ENCODE measurements at places on chromosomes 16 and 17.

DNA sequence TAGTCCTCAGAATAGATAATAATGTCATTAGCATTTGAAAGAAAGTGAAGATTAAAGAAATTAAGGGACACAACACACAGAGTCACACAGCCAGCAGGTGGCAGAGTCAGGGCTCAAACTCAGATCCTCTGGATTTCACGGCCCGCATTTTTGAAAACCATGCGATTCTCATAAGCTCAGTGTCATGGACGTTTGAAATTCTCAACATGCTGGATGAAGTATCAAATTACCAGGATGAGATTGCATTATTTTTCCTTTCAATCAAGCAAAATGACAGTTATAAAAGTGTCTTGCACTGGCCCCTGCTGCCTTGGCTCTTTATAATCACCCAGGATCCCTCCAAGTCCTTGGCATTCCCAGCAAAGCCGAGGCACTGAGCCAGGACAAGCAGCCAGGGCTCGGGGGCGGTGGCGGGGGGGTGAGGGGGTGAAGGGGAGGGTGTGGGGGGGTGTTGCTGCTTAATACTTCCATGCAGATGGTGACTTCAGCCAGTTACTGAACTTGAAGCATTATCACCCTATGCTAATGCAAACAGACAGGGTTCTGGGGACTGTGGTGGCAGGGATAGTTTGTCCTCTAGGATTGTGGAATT lies 6.6 kb upstream of the BMERB1 start:
- DNase-seq = peak; percentile 1

- no peak for DNase-seq
These were observed 2.9 kb upstream of the CACNA1G start for GRCh38 chr17:50557630-50558029.

DNA sequence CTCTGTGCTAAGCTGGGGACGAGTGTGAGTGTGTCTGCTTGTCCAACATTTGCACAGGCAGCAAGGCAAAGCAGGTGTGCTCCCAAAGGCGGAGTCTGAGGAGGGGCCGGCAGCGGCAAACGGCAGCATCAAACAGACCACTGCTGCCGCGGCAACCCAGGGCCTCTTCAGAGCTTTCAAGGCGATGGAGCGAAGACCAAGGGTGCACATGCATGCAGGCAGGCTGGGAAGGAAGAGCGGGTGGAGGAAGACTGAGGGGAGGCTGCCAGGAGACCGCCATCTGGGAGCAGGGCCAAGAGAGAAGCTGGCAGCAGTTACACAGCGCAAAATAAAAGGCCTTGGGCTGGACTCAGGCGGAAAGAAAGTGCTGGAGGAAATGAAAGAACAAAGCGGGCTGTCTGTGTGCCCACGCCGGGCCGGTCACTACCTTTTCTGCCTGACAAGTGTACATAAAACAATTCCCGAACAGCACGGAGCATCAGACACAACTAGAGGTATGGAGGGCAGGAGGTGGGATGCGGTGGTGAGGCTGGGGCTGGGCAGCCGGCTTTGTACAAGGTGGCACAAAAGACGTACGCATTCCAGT lies 8.5 kb downstream of the TIMM22 start:
- DNase-seq = peak; percentile 26

GRCh38 chr17:75684249-75684648 lies 17.1 kb downstream of the SAP30BP start:
- DNase-seq = no peak

DNA sequence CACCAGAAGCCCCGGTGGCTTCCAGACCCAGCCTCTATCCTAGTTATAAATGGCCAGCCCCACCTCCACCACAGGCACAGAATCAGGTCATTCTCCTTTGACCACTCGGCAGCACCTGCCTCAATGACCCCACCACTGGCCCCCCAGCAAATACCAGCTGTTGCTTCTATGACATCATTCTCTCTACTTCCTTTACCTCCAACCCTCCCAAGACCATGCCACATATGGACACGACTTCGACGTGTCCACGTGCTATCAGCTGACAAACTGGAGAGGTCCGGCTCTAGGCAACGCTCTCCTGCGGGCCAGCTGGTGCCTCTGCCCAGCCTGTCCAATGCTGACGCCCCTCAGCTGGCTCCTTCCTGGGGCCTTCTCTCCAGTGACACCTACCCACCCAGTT lies 5.9 kb downstream of the ALYREF start:
- no peak for DNase-seq

- no peak for DNase-seq
These were observed 165.5 kb downstream of the AXIN2 start for GRCh38 chr17:65395924-65396323.

DNA sequence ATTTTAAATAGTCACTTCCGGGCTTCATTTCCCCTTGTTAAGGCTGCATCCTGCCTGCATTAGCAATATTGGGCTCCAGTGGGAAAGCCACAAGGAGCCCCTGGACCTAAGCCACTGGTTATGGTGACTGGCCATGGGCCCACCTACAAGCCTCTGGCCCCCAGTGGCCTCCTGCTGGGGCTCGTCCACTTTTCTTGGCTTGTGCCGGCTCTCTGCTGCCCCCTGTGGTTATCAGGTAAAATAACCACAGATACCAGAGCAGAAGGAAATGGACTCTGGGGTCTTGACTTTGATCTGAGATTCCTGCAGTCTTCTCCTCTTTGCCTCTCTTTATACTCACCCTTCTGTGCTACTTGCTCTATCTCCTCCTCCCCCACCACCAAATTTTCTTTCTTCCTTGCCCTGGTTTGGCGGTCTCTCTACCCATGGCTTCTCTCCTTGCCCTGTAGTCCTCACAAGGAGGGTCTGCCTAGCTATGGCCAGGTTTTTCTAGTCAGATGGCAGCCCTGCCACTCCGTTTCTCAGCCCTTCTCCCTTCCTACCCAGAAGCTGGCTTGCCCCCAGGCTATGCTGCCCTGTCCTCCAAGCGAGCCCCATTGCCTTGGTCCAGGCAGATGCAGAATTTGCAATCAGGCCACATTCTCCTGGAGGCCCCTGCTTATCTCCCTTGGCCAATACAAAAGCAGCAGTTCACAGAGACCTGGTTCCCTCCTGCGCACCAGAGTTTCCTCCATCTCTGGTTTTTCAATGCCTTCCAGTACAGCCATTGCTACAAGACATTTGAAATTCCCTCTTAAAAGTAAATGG lies 82.9 kb upstream of the RCVRN start:
- DNase-seq = no peak

GRCh38 chr16:66476328-66477027 lies 49.4 kb downstream of the BEAN1 start:
- DNase-seq = no peak

GRCh38 chr16:82755570-82756282 lies 129.0 kb downstream of the CDH13 start:
- DNase-seq = no peak

DNA sequence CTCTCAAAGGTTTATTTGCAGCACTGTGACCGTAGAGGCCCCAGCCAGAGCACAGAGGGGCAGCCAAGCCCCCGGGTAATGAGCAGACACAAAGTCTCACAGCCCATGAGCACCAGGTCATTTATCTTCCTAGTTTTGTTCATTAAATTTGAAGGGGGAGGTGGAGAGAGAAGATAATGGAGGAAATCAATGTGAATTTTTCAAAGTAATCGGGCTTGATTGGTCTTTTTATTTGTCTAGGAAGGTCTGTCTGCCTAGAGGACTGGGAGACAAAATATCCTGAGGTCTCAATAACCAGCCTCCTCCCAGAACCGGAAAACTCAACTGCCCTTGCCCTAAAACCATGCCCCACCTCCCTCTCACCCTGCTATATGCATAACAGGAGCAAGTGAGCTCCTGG lies 189.0 kb downstream of the SLC39A11 start:
- DNase-seq = no peak

DNA sequence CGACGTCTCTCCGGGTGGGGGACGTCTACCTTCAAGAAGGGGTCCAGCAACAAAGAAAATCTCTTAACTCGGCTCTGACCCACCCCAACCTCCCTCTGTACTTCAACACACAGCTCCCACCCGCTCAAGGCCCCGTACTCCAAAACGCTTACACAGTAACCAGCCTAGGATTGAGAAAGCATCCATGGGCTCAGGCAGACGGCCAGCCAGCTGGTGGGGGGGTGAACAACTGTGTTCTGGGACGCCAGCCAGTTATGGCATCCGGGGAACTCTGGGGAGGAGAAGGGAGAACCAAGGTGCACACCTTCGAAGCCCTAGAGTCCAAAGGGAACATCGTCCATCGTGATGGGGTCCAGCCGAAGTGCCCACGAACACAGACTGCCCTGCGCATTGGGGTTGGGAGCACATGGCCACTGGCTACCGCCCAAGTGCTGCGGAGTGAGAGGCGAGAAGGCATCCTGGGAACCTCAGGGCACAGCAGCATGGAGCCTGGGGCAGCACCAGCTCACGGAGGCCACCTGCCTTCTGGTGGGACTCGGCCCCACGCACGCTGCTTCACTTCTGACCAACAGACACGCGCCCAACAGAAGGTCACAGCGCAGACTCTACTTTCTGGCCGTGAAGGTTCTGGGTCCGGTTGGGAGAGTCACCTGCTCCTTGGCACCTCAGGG lies 14.3 kb downstream of the SLC16A3 start:
- DNase-seq = no peak

GRCh38 chr17:27558842-27559505 lies 72.0 kb upstream of the LGALS9 start:
- no peak for DNase-seq

- DNase-seq = peak; percentile 82
These were observed 9.7 kb upstream of the ARL2BP start for GRCh38 chr16:57235128-57236021.

GRCh38 chr17:29113334-29113733 lies 66.9 kb downstream of the MYO18A start:
- DNase-seq = no peak

DNA sequence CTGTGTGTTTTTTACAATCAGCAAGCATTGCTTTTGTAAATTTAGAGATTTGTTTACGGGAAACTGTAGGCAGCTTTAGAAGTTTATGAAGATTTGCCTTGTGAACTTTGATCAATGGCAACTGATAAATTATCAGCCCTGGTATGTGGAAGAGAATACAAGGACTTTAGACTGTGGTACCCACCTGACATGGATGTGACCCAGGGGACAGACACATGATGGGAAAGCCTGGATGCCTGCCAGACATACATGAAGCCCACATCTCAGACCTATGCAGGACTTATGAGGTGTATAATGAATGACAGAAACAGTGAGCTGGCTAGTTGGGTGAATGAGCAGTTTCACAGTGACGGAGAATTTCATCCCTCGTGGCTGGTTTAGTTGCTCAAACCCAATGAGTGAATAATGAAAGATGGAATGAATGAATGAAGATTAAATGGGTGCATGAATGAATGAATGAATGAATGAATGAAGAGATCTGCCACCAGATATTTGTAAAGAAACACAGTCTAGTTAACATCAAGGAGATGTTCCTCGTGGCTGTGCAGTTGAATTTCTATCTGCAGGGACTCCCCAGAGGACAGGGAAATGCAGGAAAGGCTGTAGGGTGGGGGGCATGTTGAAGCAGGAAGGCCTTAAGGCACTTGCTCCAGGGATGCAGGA lies 7.6 kb downstream of the TMEM92 start:
- DNase-seq = no peak

DNA sequence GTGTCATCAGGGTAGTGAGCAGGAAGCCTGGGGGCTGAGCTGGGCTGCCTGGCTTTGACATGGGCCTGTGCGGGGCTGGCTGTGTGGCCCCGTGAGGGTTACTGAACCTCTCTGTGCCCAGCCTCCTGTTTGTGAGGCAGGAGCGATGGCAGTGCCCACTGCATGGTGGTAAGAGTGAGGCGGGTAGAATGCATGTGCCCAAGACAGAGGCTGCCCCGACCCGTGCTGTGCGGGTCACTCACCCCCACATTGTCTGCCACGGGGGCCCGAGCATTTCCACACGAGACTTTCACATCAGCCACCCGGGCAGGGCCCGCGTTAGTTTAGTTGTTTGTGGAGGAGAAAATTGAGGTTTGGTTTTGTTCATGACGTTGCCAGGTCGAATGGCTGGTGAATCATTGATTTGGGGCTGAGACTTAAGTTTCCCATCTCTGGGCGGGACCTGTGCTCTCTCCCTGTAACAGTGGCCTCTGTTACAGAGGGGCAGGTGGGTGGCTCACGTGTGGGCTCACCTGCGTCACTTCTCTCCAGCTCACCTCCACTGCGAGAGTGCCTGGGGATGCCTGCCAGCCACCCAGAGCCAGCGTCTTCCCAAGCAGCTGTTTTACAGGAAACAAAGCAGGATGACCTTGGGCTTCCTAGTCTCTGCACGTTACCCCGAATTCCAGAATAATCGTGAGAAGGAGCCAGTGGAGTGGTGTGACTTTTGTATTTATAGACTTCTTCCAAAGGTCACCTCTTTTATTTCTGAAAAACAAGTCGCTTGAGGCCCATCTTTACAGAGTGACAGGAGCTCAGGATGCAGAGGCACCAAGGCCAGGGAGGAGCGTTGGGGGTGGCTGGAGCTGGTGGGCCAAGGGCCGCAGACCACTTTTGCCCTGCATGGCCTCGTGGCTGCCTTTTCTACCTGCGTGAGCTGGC lies 150.6 kb downstream of the RPTOR start:
- no peak for DNase-seq

DNA sequence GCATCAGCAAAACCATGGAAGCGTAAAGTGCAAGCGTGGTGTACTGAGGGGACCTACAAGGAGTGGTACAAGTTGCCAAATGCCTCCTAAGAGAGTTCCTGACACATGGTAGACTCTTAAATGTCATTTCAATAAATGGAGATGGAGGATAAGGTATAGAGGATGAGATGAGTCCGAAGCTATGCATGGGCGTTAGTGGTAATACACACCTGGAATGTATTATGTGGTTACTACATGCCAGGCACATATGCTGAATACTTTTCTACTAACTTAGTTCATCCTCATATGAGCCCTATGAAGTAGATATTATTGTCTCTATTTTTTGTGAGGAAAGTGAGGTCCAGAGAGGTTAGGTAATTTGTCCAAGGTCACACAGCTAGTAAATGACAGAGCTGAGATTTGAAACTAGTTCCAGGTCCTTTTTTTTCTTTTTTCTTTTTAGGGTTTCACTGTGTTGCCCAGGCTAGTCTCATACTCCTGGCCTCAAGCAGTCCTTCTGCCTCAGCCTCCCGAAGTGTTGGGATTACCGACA lies 15.5 kb downstream of the YPEL2 start:
- DNase-seq = no peak

DNA sequence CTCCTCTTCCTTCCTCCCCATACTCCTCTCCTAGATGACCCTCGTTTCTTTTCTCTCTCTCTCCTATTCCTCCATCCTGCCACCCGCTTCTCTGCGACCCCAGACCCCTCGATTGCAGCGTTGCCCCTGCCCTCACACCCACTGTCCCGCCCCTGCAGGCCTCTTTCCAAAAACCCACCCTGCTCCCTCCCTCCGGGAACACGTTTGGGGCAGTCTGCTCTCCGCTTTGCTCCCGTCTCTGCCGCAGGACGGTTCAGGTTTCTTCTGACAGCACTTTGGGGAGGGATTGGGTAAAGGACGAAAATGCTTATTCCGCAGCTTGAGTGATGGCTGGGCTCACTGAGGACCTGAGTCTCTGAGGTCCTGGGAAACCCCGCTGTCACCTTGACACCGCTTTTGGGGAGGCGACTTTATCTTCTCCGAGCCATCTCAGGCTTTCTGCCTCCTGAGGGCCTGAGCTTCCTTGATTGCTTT lies 690 bp downstream of the NDE1 start:
- no peak for DNase-seq

- DNase-seq = peak; percentile 59
These were observed 30.3 kb upstream of the CDC42EP4 start for GRCh38 chr17:73342050-73342522.

- DNase-seq = no peak
These were observed 248.5 kb downstream of the RBFOX1 start for GRCh38 chr16:7581175-7581574.

All from DMS153 (cell line).